Neural progenitor cell (in vitro differentiated cells): ENCODE measurements at places on chromosomes 2 and 18. TPM values are rescaled to one million over a fixed set of nuclear protein-coding genes. Genes with fewer than 3 reads are reported as not detected.

GRCh38 chr2:188664951-188665595 is 309.1 kb upstream of the COL3A1 start:
- DNase-seq: no peak
- no peaks in the 10 kb centered on the region for H3K27me3 ChIP-seq
- no peaks in the 10 kb centered on the region for H3K4me1 ChIP-seq
- H3K27ac ChIP-seq: no peak overlapping the region
- H3K36me3 ChIP-seq: no peaks in the 10 kb centered on the region

DNA sequence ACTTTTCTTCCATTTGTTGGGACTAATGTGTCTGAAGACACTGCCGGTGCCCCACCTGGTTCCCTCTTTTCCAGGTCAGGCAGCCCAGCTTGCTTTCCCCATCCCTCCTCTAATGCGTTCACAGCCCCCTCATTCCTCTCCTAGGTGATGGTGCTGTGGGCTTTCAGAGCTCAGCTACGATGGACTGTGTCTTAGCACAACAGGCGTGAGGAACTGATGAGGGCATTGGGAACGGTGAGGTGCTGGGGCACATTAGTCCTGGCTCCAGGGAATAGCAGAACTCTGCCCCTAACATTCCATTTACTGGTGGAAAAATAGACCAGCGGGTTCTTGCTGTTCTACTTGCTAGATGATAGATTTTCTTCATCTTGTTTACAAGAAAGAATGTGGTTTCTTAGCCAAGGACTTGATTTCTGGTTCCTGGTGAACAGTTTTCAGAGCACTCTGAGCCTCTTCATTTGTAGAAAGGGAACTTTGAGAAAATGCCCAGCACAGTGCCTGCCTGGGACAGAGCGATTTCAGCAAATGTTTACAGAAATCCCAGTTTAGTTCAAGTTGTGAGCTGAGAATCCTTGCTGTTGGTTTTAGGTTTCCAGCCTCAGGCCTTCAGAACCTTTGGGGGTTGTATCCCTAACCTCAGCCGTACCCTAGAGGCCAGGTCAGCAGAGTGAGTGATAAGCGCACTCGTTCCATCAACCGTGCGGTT is 42.5 kb downstream of the LDLRAD4 start:
- no peak overlapping the region for H3K4me3 ChIP-seq
- no peak for DNase-seq
- no peak overlapping the region for H3K27ac ChIP-seq
- no peaks in the 10 kb centered on the region for H3K27me3 ChIP-seq
- H3K4me1 ChIP-seq: peaks cover 9% of the 10 kb centered on the region
- H3K36me3 ChIP-seq: no peaks in the 10 kb centered on the region

DNA sequence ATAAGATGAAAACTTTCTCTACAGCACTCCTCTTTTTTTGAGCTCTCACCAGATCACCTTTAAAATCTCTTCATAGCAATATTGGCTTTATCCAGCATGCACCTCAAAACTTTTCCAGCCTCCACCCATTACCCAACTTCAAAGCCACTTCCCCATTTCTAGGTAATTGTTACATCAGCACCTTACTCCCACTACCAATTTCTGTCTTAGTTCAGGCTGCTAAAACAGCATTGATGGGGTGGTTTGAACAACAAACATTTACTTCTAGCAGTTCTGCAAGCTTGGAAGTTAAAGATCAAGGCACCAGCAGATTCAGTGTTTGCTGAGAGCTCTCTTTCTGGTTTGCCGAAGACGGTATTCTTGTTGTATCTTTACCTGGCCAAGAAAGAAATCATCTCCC is 114.0 kb upstream of the SLC39A10 start:
- H3K27ac ChIP-seq: no peak overlapping the region
- H3K4me3 ChIP-seq: no peak overlapping the region
- no peaks in the 10 kb centered on the region for H3K4me1 ChIP-seq
- no peak for DNase-seq

GRCh38 chr2:230809677-230810251 is 55.0 kb upstream of the ITM2C start:
- no peaks in the 10 kb centered on the region for H3K36me3 ChIP-seq
- no peak overlapping the region for H3K4me3 ChIP-seq
- H3K27me3 ChIP-seq: no peaks in the 10 kb centered on the region
- H3K27ac ChIP-seq: no peak overlapping the region
- DNase-seq: no peak
- H3K4me1 ChIP-seq: peaks cover 7% of the 10 kb centered on the region

DNA sequence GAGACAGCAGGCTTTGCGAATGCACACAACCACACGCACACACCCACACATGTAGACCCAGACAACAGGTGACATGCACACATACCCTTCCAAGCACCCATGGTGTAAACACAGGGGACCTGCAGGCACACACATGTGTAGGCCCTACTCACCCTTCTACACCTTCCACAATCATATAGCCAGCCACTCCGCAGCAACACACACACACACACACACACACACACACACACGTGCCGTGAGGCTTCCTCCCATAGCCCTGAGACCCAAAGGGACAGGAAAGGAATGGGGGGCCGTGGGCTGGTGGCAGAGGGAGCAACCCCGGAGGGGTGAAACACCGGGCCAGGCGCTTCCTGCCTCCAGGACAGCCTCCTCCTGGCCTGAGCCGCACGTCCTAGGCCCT is 37.4 kb downstream of the BIN1 start:
- H3K27ac ChIP-seq: no peak overlapping the region
- no peaks in the 10 kb centered on the region for H3K4me1 ChIP-seq
- no peak for DNase-seq
- H3K36me3 ChIP-seq: no peaks in the 10 kb centered on the region
- H3K27me3 ChIP-seq: no peaks in the 10 kb centered on the region

DNA sequence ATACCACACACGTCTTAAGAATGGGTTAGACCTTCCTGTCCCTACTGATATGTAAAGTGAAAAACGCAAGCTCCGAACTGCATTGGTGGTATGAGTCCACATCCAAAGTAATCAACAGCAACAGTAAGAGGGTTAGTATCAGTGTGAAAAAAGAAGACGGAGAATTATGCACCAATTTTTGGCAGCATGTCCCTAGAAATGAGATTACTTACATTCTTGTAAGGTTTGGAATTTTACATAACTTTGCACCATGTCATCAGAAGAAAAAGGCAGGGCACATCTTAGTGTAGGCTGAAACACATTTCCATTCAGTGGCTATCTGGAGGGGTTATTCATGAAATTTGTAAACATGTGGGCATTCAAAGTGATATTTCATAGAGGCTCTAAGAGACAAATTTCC is 88.2 kb downstream of the LONRF2 start:
- no peak overlapping the region for H3K27ac ChIP-seq
- no peak overlapping the region for H3K4me3 ChIP-seq
- DNase-seq: no peak
- H3K4me1 ChIP-seq: peaks cover 11% of the 10 kb centered on the region
- peaks cover 10% of the 10 kb centered on the region for H3K27me3 ChIP-seq

DNA sequence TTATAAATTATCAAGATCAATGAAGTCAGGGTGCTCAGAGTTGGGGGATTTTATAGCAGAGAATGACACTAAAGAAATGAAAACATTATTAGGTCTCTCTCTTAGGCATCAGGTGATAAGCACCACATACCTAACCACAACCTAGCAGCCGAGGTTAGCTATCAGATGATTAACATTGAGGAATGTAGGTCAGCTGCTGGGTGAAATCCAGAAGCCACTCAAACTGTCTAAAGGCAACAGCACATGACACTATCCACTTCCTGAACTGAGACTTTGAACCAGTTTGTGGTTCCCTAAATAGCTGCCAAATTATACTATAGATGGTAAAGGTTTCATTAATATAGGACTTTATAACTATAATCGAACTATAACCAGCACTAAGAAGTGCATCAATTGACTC is 4.7 kb downstream of the EPG5 start:
- peaks cover 1% of the 10 kb centered on the region for H3K27me3 ChIP-seq
- no peaks in the 10 kb centered on the region for H3K36me3 ChIP-seq
- no peak overlapping the region for H3K27ac ChIP-seq
- DNase-seq: no peak

GRCh38 chr2:176647325-176648165 is 378.3 kb downstream of the MTX2 start:
- no peak overlapping the region for H3K27ac ChIP-seq
- H3K36me3 ChIP-seq: no peaks in the 10 kb centered on the region
- DNase-seq: no peak
- no peak overlapping the region for H3K4me3 ChIP-seq

- H3K4me3 ChIP-seq: no peak overlapping the region
- no peaks in the 10 kb centered on the region for H3K27me3 ChIP-seq
- no peaks in the 10 kb centered on the region for H3K4me1 ChIP-seq
- no peak overlapping the region for H3K27ac ChIP-seq
- H3K36me3 ChIP-seq: no peaks in the 10 kb centered on the region
Observed at GRCh38 chr2:232981356-232981755, 31.7 kb downstream of the NGEF start.

GRCh38 chr2:95053543-95053942 is 28.0 kb downstream of the MAL start:
- no peaks in the 10 kb centered on the region for H3K4me1 ChIP-seq
- no peaks in the 10 kb centered on the region for H3K27me3 ChIP-seq
- H3K4me3 ChIP-seq: no peak overlapping the region
- no peak for DNase-seq
- no peak overlapping the region for H3K27ac ChIP-seq
- no peaks in the 10 kb centered on the region for H3K36me3 ChIP-seq

DNA sequence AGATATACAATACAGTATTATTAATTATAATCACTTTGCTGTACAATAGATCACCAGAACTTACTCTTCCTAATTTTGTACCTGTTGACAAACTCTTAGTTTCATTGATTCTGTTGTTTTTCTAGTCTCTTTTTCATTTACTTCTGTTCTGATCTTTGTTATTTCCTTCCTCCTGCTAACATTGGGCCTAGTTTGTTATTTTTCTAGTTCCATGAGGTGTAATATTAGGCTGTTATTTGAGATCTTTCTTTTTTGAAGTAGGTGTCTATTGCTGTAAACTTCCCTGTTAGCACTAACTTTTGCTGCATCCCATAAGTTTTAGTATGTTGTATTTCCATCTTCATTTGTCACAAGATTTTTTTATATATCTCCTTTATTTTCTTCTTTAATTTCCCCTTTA is 55.1 kb downstream of the LIMS1 start:
- H3K27me3 ChIP-seq: no peaks in the 10 kb centered on the region
- no peak for DNase-seq
- H3K4me3 ChIP-seq: no peak overlapping the region
- no peaks in the 10 kb centered on the region for H3K36me3 ChIP-seq

GRCh38 chr2:21939967-21940366 is 816.2 kb downstream of the TDRD15 start:
- DNase-seq: no peak
- no peaks in the 10 kb centered on the region for H3K4me1 ChIP-seq
- no peaks in the 10 kb centered on the region for H3K36me3 ChIP-seq
- no peak overlapping the region for H3K27ac ChIP-seq
- no peaks in the 10 kb centered on the region for H3K27me3 ChIP-seq
- H3K4me3 ChIP-seq: no peak overlapping the region

- H3K27ac ChIP-seq: no peak overlapping the region
- no peaks in the 10 kb centered on the region for H3K4me1 ChIP-seq
- H3K36me3 ChIP-seq: no peaks in the 10 kb centered on the region
- no peak overlapping the region for H3K4me3 ChIP-seq
- no peaks in the 10 kb centered on the region for H3K27me3 ChIP-seq
- DNase-seq: no peak
Observed at GRCh38 chr2:84197901-84198300, 261.2 kb downstream of the SUCLG1 start.

DNA sequence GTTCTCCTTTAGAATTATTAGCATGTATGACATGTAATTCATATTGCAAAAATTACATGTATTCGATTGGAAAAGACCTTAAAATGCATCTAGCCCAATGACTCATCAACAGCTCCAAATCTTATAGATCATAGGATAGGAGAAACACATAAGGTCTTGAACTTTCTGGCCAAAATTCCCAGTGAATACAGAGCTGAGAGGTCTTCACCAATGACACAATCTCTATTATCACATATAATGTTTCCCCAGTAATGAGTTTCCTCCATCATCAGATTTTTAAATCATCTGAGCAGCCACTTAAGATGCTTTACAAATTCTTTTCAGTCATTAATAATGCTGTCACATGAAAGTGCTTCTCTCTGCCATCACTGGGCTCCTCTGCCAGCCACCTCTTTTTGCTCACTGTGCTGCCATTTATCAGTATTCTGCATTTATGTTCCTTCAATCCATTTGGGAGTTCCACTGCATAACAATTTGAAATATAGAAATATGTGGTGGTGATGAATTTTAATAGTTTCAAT is 804.9 kb downstream of the SUCLG1 start:
- H3K36me3 ChIP-seq: no peaks in the 10 kb centered on the region
- no peak for DNase-seq
- no peaks in the 10 kb centered on the region for H3K4me1 ChIP-seq
- H3K27ac ChIP-seq: no peak overlapping the region
- no peak overlapping the region for H3K4me3 ChIP-seq
- H3K27me3 ChIP-seq: no peaks in the 10 kb centered on the region

DNA sequence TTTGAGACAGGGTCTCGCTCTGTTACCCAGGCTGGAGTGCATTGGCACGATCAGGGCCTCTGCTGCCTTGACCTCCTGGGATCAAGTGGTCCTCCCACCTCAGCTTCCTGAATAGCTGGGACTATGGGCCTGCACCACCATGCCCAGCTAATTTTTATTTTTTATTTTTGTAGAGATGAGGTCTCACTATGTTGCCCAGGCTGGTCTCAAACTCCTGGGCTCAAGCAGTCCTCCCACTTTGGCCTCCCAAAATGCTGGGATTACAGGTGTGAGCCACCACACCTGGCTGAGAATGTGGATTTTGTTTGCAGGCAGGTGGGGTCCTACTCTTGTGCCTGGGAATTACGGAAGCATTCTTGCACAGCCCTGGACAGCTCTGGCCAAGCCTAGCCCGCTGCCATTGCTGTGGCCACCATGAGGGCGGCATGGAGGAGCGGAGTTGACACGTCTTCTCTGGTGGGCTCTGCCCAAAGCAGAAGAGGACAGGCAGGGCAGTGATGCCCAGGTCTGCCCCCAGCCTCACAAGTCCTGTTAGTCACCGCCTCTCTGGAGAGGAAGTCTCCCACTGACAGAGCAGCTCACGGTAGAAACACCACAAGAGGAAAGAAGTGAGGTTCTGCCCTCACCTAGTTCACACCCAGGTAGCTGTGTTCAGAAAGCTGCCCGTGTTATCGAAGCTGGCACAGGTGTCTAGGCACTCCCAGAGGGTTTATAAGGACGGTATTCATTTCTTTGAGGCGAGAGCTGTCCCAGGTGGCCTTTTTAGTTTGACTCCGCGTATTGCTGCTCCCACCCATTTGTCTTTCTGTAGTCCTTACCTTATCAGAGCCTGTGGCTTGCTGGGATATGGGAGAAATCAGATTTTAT is 46.2 kb downstream of the ARMC9 start:
- H3K4me3 ChIP-seq: no peak overlapping the region
- DNase-seq: no peak
- H3K36me3 ChIP-seq: no peaks in the 10 kb centered on the region

Gene ANKRD62
- total RNA-seq: 0.15 TPM in 1 of 2 replicates, not detected in the other

Gene FABP1
- not detected in 2 replicates for total RNA-seq

Gene CD207
- total RNA-seq: not detected in 2 replicates

Gene FEV
- total RNA-seq: not detected in 2 replicates

Gene GPR35
- 0.34 and 0.74 TPM in 2 replicates for total RNA-seq

Gene FAHD2B
- total RNA-seq: 13.0 and 24.3 TPM in 2 replicates

Gene CRYBA2
- total RNA-seq: not detected in 2 replicates

Gene SAG
- 0.03 TPM in 1 of 2 replicates, not detected in the other for total RNA-seq

Gene ASB18
- total RNA-seq: not detected in 2 replicates
